Activated T-cell treated with anti-CD3 and anti-CD28 coated beads for 1 hour (primary cell): ENCODE measurements at places on chromosomes 4 and X.

DNA sequence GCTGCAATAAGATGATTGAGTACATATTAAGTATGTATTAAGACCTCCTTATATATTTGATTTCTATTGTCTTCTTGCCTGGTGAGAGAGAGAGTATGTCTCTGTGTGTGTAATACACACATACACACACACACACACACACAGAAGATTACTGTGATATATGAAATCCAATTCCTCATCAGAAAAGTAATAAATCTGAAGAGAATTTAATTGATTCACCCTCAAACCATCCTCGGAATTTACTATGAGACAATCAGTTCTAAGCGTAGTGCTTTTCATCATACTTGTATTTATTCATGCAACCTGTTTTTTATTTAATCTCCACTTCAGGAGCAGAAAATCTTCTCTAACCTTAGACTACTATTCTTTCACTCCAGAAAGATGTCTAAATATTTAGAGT, 62.3 kb upstream of the TLL1 start:
- no peak for DNase-seq

DNA sequence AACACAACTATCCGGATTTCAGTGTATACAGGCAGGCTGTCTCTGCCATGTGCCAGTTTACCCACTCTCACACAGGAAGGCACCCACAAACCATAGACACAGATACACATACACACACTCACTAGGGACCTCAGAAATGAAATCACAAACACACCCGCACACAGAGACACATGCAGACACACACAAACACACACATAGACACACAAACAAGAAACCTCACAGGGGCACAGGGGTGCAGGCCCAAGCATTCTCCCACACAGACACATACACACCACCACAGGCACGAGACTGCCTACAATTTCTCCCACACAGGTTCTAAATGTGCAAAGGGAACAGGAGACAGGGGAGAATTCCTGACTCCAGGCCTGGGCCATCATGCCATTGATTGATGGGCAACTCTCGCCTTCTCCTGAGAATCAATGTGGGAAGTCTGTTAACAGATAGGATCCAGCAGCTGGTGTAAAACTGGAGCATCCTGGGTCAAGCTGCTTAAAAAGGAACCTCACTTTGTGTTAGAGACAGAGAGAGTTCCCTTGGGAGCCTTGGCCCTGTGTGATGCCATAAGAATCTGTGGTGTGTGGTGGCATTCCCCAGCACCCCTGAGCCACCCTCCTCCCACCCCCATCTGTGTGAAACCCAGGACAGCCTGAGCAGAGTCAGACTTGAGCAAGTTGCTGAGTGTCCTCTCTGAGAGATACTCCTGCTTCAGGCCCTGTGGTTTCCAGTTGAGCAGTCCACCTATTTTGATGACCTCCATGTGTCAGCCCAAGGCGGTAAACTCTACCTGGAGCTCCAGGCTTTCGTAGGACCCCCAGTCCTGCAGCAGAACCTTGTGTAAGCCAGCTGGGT, 33.9 kb downstream of the NBDY start:
- no peak for DNase-seq

DNA sequence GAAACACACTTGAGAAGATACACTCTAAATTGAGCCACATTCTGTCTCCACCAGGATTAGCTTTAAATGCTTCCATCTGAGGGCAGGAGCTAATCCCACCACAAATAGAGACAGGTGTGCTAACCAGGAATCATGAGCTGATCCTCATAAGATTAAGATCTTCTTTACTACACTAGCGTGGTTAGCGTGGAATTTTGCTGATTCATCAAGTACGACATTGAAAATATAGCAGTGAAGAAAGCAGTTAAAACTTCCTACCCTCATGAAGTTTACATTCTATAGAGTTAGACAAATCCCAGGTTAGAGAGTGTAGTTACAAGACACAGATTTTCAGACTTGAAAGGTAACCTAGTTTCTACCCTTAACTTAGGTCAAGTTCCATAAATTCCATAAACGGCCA, 5.3 kb upstream of the APELA start:
- DNase-seq, result no peak

- DNase-seq, result no peak
Measured at GRCh38 chr4:37008199-37008598, 236.3 kb upstream of the NWD2 start.

- no peak for DNase-seq
Measured at GRCh38 chr4:122576261-122577188, 44.3 kb downstream of the IL21 start.

DNA sequence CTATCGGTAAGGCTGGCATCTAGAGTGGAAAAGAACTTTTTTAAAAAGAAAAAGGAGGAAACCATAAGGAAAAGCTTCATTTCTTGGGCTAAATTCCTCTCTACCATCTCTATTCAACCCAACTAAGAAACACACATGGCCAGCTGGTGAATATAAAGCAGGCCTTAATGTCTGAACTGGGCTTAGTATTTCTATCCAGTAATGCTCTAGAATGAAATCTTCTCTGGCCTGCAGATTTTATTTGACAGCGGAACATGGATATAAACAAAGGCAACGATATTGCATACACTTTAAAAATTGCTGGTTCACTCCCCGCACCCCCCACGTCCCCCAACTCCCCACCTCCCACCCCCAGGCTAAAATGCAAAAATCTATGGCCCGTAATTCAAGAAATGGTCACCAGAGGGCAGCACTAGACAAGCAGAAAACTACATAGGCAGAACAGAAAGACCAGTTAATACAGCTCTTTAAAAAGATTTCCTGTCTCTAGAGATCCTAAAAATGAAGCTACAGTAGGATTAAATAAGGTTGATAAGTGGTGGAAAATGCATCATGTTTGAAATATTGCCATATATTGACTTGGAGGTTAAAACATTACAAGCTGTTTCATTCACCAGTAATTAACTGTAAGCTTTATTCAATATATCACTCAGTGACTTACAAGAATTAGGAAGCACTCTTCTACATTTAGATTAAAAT, 155.2 kb upstream of the GALNT7 start:
- DNase-seq, result peak; percentile 38

GRCh38 chrX:74510401-74510800, 89.1 kb downstream of the SLC16A2 start:
- no peak for DNase-seq

GRCh38 chr4:10898072-10898471, 213.5 kb upstream of the CLNK start:
- DNase-seq, result no peak

DNA sequence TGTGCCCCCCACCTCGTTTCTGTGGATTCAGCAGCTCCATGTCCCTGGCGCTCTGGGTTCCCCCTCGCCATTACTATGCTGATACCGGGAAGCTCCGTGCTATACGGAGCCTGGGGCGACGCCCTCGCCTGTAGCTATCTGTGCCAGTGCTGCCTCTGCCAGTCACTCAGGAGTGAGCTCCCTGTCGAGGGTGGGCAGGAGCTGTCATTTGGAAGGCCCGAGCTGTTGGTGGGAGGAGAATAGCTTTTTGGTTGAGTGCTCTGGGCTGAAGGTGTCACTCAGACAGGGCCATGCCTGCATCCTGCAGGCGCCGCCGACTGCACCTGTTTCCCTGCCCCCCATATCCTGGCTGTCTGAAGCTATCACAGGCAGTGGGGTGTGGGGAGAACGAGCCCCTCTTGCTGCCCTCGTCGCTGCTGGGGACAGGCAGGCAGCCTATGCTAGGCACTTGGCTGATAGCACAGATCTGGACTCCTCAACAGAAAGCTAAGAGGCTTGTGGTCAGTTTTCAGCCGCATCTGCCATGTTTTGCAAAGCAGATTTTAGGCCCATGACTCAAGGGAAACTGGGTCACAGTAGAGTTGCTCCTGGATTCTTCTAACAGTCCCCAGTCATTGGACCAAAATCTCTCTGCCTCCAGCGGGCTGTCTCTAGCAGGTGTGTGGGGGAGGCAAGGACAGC, 31.8 kb downstream of the CPLX1 start:
- DNase-seq, result no peak

GRCh38 chr4:82201805-82202641, 171.8 kb downstream of the HNRNPD start:
- DNase-seq, result no peak

DNA sequence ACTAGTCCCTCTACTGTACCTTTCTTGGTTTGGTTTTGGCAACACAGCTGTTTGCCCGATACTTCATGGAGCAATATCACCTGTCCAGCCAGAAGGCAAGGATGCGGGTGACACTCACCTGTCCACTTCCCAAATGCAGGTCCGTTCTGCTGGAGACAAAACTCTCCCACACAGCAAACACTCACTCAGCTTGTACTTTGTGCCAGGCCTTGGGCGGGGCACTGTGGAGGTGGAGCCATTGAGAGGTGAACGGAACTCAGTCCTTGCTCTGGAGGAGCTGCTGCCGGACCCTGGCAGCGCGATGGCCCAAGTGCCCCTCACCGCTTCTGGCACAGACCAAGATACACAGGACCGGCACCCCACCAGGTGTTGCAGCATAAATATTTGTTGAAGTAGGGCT, 15.3 kb upstream of the HMGB3 start:
- no peak for DNase-seq

- no peak for DNase-seq
Measured at GRCh38 chr4:81839347-81840042, 367.8 kb upstream of the RASGEF1B start.

- DNase-seq, result no peak
Measured at GRCh38 chr4:13537011-13537831, 7.1 kb downstream of the NKX3-2 start.

DNA sequence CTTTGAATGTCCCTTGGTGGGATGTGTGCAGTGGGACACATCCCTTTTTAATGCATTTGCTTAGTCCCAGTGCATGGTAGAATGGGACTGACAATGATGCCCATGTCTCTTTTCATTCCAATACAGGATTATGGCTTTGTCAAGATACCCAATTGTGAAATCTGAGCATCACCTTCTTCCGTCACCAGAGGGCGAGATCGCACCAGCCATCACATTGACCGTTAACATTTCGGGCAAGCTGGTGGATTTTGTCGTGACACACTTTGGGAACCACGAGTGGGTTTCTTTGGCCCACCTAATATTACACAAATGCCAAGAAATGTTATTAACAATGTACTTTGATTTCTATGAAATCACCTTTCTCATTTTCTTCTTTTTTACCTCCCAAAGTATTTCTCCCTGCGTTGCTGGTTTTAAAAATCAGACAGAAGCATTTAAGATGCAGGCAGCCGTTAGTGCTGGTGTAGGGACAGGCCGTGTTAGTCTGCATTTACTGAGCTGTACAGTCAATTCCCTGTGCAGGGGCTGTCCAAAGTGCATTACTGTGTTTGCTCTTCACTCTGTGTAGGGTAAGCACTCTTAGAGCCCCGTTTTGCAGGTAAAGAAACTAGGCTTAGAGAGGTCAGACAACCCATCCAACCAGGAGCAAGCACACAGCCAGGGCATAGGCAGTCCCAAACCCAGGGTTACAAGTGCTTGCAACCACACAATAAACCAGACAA, 46.5 kb downstream of the CWH43 start:
- no peak for DNase-seq

- no peak for DNase-seq
Measured at GRCh38 chr4:122710434-122711308, 21.8 kb upstream of the BBS12 start.

DNA sequence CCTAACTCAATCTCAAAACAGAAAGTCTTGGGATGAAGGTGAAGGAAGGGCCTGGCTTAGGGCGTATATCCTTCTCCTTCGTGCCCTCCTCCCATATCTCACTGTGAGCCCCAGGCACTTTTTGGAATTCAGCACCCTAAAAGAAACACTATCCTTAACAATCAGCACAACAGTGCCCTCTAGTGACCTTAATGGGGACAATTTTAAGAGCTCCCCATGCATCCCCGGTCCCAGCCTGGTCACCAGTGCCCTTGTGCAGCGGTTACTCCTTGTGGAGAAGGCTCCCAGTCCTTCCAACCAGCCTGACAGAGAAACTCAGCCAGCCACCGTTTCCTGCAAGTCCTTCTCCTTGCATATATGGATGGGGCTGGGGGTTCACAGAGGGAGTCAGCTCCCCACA, 4.2 kb downstream of the PAK3 start:
- no peak for DNase-seq

GRCh38 chr4:1240721-1241465, 8.0 kb downstream of the CTBP1 start:
- no peak for DNase-seq

DNA sequence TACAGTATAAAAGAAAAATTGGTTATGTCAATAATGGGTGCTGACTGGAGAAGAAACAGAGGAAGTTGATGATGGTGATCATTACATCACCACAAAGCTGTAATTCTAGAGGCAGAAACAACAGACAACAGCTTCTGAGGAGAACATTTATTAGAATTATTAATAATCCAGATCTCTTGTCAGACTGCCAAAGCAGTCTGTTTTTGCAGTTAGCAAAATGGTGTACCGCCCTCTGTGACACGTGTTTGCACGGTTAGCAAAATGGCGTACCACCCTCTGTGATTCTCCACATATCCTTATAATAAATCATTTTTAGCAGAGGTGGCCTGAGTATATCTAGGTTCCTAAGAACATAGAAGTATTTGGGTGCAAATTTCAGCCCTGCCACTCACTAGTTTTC, 154.0 kb upstream of the TENT5D start:
- no peak for DNase-seq

DNA sequence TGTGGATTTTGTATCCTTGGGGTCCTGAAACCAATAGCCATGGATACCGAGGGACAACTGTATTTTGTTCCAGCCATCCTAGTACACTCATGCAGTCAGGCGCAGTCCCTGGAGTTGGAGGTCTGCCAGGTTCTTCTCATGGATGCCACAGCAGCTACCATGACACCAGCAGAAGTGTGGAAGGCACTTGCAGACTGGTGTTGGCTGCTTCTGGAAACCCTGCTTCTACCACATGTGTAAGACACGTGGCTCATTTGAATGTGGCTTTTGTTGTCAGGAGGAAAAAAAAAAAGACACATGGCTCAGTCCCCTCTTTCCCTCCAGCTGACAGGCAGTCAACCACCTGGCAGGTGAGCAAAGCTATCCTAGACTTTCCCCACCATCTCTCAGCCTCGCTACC, 19.4 kb downstream of the DRD5 start:
- DNase-seq, result no peak

DNA sequence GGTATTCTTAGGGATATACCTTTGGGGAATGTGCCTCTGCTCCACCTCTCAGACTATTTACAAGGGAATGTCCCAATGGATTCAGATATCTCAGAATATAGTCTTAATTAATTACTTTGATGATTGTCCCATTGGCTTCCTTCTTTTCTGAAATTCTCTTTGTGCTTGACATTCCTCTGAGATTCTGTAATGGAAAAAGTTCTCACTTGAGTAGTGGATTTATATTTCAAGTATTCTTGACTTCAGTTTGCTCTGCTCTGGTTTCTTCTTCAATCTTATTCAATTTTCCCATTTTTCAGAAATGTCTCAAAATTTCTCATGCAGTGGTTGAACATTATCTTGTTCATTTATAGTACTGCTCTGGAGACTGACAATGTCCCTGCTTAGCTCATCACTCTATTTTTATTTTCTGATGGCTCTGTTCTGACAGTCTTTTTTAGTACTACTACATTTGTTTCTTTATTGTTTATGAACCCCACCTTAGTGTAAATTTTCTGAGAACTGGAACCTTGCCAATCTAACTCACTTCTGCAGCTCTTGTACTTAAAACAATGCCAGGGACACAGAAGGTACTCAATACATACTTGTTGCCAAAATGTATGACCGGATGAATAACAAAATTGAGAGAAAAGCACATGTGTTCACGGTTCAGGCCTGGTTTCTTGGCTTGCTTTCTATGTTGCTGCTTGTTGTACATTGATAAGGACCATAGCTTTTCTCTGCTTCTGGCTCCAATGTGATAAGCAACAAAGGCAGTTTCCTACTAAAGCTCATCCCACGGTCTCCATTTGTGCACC, 471.7 kb downstream of the GASK1B start:
- DNase-seq, result no peak

- DNase-seq, result no peak
Measured at GRCh38 chr4:121989715-121990114, 37.9 kb upstream of the TRPC3 start.
